ENCODE measurements at places on chromosomes 11 and 22.

GRCh38 chr11:75302371-75302770 lies 49.1 kb downstream of the ARRB1 start:
- DNase-seq: no peak

GRCh38 chr22:19669570-19669969 lies 44.7 kb upstream of the SEPTIN5 start:
- DNase-seq: no peak

GRCh38 chr11:89660234-89660633 lies 49.9 kb upstream of the TRIM77 start:
- DNase-seq: no peak

GRCh38 chr11:122232985-122233384 lies 117.0 kb upstream of the BLID start:
- no peak for DNase-seq

DNA sequence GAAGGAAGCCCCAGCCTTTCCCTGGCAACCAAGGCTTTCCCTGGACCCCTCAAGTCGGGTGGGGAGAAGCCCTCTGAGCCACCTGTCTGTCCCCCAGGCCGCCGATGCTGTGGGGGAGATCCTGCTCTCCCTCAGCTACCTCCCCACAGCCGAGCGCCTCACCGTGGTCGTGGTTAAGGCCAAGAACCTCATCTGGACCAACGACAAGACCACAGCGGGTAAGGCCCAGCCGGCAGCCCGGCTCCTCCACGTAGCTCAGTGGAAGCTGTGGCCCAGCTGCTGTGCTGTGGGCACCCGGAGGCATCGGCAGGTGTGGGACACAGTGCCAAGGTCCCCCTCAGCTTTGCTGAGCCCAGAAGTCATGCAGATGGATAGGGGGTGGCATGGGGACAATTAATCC lies 12.2 kb upstream of the RHOD start:
- peak; percentile 64 for DNase-seq

DNA sequence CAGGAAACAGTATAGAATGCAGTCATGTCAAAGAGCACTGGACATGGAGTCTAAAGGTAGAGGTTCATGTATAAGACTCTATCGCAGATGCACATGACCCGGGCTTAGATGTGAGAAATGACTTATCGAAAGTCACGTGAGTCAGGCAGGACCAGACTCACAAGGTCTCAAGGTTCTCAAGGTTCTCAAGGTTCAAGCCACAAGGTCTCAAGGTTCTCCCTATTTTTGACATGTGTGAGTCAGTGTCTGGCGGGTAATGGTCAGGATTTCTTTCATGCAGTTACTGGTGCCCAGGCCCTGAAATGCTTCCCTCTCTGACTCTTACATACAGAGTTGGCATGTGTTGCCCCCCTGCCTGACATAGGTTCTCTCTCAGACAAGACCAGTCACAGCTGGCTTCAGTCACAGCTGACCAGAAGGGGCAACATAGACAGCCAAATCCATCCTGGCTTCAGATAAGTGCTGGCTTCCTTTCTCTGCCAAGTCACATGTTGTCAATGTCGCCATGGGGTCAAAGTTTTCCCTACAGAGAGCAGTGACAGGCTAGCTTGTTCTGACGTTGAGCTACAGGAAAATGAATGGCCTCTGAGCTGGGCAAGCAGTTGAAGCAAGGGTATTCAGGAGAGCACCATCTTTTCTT lies 10.1 kb downstream of the CSRP3 start:
- no peak for DNase-seq

- no peak for DNase-seq
Observed at GRCh38 chr11:12238420-12238819, 128.0 kb downstream of the MICAL2 start.

GRCh38 chr11:132549001-132549400 lies 983.3 kb downstream of the OPCML start:
- no peak for DNase-seq

DNA sequence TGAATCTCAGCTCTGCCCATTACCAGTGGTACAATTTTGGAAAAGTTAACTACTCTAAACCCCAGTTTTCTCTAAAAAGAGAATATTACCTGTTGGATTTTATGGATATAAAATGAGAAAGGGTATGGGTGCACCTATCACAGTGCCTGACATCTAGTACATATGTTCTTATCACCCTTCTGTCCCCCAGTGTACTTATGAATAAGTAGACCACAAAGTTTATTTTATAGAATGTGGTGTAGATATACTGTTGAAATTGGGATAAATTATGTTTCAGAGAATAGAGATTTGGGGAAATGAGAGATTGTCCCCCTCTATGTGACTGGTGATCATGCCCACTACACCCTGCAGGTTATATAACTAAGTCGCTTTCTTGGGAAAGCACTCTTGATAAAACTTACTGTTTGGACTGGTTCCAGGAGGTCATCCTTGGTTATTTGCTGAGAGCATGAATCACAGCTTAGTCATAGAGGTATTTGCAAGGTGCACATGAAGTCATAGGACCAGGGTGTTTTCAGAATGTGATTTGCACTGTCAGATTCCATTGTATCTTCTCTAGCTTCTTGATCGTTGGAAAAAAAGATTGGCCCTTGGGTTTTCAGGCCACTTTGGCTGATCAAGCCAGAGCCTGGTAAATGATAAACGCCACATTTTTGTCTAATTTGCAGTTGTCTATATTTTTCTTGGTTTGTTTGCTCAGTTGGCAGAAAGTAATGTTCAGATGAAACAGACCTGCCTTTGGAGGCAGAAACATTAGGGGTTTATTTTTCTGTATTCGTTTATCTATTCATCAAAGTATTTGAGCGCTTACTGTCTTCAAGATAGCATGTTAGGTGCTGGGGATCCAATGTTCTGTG lies 21.3 kb downstream of the STX3 start:
- DNase-seq: peak; percentile 68

DNA sequence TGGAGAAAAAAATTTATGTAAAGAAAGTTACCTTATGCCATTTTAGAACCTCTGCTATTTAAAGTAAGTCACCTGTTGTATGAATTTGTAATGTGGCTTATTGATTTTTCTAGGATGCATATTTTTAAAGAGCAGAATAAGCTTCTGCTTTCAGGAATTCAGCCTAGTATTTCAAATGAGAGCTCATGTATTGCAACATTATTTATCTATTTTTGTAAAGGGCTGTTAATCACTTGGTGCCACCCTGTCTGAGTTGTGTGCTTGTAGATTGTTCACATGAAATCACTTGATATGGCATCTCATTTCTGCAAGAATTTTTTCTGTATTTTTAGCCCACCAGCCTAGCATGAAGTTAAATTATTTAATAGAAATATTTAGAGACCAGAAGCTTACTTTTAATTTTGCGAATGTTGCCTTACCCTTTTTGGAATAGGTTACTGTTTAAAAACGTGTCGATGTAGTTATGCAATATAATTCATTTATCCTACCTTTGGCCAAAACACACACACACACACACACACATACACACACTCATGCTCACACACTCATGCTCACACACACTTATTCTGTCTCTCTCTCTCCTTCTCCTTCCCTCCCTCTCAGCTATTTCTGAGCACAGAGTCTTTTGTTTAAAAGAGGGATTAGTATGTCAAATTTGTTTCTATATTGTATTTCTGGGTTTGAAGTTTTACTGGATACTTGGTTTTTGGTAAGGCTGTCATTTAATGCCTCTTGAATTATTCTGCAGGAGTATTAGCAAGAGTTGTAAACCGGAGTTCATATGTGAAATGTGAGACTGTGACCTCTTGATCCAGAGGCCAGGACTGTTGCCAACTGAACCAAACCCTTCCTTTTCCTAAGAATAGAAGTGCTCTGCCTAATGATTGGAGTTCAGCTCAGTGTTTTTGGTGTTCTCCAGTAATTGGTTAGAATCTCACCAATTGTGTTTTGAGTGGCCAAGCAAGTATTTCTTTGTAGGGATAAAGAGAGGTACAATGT lies 34.4 kb downstream of the YAP1 start:
- DNase-seq: peak; percentile 56

GRCh38 chr11:61630089-61630488 lies 49.2 kb upstream of the SYT7 start:
- DNase-seq: no peak

DNA sequence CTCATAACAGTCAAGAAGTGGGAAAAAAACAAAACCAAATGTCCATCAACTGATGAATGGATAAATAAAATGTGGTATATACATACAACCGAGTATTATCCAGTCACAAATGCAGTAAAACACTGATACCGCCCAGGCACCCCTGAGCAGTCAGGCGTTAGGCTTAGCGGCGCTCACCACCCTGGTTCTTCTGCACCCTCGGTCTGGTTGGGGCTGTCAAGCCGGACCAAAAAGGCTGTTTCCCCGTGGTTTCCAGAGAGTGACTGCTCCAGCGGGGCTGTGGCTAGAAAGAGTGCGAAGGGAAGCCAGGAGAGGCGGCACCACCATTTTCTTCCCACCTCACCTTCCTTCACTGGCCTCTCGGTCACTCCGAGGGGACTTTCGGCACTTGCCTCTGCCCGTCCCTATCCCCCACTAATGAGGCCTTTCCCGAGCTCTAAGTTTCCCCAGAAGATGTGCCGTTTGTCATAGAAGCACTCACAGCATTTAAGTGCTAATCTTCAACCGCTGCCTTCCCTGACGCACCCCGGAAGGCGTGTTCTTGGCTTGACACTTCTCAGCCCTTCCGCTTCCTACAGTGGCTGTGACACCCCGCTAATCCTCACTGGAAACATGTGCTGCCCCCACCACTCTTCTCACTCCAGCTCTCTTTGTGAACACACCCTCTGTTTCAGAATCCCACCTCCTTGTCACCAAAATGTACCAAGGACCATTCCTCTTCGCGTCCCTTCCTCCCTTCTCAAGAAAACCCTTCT lies 42.4 kb downstream of the FCHSD2 start:
- DNase-seq: no peak

- DNase-seq: no peak
Observed at GRCh38 chr11:111093061-111093460, 152.5 kb upstream of the POU2AF2 start.

- DNase-seq: peak; percentile 90
Observed at GRCh38 chr11:12411806-12412727, 34.7 kb downstream of the PARVA start.

DNA sequence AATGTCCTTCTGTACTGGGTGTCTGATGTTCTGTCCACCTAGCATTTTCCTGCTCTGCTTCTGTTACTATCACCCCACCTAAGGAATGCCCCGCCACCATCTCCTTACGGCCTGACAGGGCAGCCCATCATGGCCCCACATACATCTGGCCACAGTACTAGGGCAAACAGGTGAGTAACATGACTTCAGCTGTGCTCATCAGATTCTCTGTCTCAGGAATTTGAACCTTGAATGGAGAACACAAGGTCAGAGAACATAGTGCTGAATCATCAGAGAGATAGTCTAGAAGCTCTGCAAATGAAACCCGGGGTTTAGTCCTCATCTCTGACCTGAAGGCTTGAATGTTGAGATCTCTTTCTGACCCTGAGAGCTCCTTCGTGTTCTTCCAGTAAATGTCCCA lies 32.4 kb downstream of the ZC3H12C start:
- DNase-seq: peak; percentile 62

- no peak for DNase-seq
Observed at GRCh38 chr22:26399289-26399688, 29.8 kb upstream of the ASPHD2 start.

GRCh38 chr11:12802418-12803085 lies 128.3 kb downstream of the TEAD1 start:
- DNase-seq: peak; percentile 86

DNA sequence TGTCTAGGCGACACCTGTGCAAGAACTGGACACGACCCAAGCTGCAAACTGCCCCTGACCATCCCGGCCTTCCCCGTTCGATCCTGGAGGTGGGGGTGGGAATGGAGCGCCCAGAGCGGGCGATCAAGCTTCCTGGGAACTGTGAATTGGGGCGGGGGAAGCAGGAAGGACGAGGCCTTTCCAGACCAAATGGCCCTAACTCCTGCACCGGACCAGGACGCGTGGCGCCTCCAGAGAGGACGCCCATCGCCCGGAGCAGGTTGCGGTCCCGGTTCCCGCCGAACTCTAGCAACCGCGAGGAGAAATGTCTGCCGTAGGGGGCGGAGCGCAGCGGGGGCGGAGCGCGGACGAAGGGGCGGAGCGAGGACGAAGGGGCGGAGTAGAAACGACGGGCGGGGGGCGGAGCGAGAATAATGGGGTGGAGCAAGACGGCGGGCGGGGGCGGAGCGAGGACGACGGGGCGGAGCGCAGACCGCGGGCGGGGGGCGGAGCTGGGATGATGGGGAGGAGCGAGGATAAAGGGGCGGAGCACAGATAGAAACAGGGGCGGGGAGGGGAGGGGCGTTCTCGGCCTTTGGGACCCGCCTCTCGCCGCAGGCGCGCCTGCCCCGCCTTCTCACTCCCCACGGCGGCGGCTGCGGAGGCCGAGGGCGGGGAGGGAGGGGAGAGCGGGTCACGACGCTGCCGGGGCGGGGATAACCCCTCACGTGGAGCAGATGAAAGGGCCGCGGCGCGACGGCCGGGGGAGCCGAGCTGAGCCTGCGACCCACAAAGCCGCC lies at the start of gene ZNRF3:
Gene ZNRF3 (plus strand): TSS at position 695 of the 779 bp plus-strand sequence. CDS start 195 bp downstream, outside the sequence.
- DNase-seq: peak; percentile 94

DNA sequence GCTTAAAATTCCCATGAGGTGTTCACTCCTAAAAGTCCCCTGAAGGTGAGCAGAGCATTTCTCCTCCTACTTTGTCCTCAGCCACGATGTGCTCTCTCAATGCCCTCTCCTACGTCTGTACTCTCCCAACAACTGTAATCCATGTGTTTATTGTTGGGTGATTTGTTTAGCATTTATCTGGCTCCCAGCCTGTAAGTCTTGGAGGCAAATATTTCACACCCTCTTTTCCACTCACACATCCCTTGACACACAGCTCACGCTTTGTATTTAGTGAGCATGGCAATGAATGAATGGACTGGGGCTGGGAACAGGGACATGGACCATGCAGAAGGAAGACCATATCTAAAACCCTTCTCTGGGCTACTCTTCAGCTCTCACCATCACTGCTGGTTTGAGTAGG lies 22.6 kb downstream of the HTR3A start:
- no peak for DNase-seq

GRCh38 chr11:457111-457760 lies 7.2 kb downstream of the PTDSS2 start:
- DNase-seq: no peak

GRCh38 chr22:17266251-17266971 lies 47.2 kb upstream of the ADA2 start:
- peak; percentile 21 for DNase-seq
